ENCODE measurements at places on chromosomes 7 and 10.

DNA sequence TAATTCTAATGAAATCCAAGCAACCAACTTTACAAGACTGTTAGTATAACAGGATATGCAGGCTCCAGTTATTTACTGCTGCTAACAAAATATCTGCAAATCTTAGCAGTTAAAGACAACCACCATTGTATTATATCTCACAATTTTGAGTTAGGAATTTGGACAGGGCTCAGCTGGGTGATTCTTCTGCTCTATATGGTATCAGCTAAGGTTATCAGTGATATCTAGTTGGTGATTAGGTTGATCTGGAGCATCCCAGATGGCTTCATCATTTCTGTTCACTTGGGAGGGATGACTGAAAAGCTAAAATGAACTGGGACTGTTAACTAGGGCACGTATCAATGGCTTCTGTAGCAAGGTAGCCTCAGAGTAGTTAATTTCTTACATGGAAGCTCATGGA, 105.7 kb downstream of the MBL2 start:
- no peak for DNase-seq

- no peak for DNase-seq
Measured at GRCh38 chr7:94111009-94111408, 106.9 kb upstream of the BET1 start.

GRCh38 chr10:43043773-43044447, 33.0 kb upstream of the RET start:
- DNase-seq = no peak

GRCh38 chr10:127945341-127945758, 38.4 kb downstream of the PTPRE start:
- DNase-seq = no peak

GRCh38 chr7:28298870-28299518, 113.3 kb upstream of the CREB5 start:
- no peak for DNase-seq

DNA sequence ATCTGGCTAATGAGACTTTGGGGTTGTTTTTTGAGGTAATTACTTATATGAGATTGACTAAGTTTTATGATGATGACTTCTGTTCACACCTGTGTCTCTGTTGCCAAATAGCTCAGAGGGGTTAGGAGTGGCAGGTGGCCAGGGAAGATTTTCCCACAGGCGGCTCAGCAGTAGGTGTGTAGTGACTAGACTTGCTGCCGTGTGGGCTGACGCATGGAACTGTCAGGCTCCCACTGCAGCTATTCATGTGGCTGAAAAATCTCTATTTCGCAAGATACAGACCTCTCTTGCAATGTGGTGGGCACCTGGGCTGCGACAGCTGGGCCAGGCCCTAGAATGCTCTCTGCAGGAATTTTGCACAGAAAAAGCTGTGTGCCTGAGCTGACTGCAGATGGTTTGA, 1.4 kb downstream of the CPA4 start:
- DNase-seq = no peak

- no peak for DNase-seq
Measured at GRCh38 chr10:98825741-98826140, 379.0 kb upstream of the HPS1 start.

DNA sequence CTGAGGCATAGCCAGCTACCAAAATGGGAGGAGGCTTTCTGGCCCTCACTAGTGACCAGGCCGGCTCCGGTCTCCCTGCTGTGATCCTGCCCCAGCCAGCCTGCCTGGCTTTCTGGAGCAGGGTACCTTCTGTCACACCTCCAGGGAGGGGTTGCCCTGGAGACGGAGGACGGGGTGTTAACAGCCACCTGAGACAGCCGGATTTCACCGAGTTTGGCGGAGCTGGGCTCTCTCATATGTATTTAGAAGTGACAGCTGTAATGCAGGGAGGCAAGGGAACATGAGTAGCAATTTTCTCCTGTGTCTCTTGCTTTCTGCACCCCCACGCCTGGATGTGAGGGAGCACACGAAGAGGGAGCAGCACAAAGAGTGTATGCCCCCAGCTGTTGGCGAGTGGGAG, 473.3 kb downstream of the PLXNA4 start:
- DNase-seq = no peak

DNA sequence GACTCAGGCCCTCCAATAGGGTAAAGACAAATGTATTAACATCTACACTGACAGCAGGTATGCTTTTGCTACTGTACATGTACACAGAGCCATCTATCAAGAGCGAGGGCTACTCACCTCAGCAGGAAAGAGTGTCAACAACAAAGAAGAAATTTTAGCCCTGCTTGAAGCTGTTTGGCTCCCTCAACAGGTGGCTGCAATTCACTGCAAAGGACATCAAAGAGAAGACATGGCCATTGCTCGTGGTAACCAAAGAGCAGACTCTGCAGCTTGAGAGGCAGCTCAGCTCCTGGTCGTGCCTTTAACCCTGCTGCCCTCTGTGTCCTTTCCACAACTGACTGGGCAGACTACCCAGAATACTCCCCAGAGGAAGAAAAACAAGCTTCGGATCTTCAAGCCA, 5.1 kb downstream of the AKR1B15 start:
- DNase-seq = no peak

DNA sequence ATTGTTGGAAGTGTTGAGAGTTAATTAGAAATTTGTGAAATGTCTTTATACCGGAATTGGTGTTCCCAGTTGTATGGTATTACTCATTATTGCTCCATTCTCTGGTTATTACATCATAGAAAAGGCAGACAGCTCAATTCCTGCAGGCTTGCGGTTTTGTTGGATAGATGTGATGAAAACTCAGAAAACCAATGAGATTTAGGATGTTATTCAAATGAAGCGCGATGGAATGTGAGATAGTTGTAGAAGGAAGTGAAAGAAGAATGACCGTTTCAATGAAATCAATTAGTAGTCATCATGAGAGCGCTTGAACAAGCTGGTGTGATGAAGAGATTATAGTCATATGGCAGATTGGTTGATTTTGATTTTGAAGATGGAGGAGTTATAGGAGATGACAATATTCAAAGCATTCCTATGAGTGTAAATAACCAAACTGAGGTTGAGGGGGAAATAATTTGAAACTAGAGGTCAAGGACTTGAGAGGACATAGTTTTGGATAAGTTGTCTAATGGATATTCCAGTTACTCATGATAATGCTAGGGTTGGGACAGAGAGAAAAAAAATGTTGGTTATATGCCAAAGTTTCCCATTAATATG, 991.5 kb downstream of the NRG3 start:
- DNase-seq = no peak

DNA sequence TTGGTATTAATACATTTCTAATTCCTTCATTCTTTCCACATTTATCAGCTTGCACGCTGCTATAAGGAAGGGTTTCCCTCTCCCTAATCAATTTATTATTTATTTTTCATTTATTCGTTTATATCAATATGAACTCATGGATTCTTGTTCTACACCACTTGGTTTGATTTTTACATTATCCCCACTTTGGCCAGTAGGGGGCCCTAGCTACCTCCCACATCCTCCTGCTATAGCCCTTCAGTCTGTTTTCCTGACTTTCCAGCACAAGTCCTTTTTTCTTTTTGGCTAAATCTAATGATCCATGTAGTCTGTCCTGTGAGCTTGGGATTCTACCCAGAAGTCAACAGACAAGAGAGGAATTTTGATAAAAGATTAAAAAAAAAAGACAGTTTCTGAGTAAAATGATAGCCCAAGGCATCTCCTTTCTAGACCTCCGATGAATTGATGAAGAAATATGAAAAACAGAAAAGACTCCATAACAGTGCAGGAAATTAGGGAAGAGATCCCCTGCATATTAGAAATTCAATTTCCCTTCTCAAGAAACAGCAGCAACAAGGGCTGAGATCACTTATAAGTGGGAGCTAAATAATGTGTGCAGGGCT, 47.7 kb downstream of the LYZL2 start:
- peak; percentile 21 for DNase-seq

- no peak for DNase-seq
Measured at GRCh38 chr10:79331226-79331625, 16.0 kb upstream of the PPIF start.

DNA sequence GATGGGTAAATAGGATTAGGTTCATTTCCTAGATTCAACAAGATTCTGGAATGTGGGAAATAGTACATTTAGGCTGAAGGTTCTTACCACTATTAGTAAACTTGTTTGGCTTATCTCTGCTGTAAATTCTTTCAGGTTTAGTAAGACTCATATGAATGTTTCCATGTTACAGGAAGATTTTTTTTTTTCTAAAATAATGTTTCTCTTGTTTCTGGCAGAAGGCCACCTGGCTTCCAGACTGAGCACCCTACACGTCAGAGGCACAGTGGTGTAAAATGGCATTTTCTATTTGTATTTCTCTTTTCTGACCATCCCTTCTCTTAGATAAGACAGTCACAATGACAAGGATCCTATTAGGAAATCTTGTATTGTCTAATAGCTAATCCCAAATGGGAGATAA, 22.7 kb upstream of the AASS start:
- DNase-seq = no peak

- no peak for DNase-seq
Measured at GRCh38 chr7:4836206-4836661, 25.6 kb downstream of the PAPOLB start.

GRCh38 chr10:119706521-119707278, 19.1 kb upstream of the INPP5F start:
- no peak for DNase-seq

DNA sequence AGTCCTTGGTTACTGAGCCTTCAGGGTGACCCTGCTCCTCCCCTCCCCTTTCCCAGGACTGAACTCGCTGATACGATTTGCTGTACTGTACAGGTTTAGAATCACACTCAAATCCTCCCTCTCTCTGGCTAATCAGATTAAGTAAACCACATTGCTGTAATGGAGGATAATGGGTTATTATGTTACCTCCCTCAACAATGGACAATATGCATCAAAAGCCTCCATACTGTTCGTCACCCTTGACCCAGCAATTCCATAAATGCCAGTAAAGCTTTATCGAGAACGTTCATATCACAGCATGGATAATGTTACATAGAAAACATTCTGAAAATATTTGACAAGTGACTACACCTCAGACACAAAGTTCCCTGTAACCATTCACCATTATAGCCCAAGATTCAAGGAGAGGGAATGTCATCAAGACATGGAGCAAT, 61.7 kb downstream of the FAM107B start:
- no peak for DNase-seq

GRCh38 chr10:74231375-74231774, 80.4 kb downstream of the ADK start:
- no peak for DNase-seq

DNA sequence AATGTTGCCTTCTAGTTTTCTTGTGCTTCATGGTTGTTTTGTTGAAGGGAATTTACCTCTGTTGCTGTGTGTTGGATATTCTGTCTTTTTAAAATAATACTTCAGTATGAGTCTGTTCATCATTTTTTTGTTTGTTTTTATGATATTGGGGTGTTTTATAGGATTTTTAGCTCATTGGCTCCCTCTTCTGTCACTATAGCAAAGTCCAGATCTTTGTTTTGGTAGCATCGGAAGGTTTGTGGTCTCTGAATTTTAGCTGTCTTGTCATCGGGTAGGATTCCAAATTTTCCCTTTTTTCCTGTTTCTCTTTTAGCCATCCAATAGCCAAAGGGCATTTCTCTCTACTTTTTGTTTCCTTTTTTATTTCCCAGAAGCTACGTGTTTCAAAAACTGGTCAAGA, 91.4 kb downstream of the EXOC4 start:
- DNase-seq = no peak

- DNase-seq = no peak
Measured at GRCh38 chr7:126750207-126750911, 502.4 kb downstream of the GRM8 start.

- no peak for DNase-seq
Measured at GRCh38 chr10:24259365-24260130, 50.6 kb downstream of the KIAA1217 start.
